ENCODE measurements at places on chromosomes 6 and 20.

- DNase-seq = no peak
These were observed 27.5 kb downstream of the NCOA7 start for GRCh38 chr6:125818225-125818657.

DNA sequence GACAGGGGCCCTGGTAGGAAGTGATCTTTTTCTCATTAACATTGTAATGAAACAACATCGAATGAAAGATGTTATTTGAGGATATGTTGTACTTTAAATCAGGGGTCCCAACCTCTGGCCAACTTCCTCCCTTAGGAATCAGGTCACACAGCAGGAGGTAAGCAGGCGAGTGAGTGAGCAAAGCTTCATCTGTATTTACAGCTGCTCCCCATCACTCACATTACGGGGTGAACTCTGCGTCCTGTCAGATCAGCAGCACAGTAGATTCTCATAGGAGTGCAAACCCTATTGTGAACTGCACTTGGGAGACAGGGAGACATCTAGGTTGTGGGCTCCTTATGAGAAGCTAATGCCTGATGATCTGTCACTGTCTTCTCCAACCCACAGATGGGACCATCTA is 19.9 kb downstream of the EPM2A start:
- DNase-seq = no peak

DNA sequence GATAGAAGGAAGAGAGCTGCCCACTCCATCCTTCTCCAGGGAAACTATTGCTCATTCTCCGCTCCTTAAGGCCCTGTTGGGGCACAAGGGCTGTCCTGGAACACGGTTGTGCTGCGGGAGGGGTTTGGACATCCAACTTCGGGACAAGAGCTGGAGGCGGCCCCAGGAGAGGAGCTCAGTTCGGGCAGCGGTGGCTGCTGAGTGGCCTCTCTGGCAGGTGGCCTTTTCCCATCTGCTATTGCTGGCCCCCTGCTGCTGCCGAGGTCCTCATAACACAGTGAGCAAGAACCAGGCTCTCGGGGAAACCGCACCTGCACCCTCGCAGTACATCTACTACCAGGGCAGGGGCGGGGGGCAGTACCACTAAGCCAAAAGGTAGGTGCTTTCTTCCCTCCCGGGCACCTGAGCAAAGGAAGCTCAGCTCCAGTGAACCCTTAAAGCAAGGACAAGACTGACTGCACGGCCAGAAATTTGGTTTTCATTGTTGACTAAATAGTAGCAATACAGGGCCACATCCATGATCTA is 63.7 kb downstream of the PSMG4 start:
- no peak for DNase-seq

GRCh38 chr6:16547587-16547986 is 213.7 kb downstream of the ATXN1 start:
- no peak for DNase-seq

- no peak for DNase-seq
These were observed 904 bp downstream of the MKKS start for GRCh38 chr20:10433014-10433622.

- no peak for DNase-seq
These were observed 40.3 kb downstream of the MAP3K5 start for GRCh38 chr6:136751991-136752390.

DNA sequence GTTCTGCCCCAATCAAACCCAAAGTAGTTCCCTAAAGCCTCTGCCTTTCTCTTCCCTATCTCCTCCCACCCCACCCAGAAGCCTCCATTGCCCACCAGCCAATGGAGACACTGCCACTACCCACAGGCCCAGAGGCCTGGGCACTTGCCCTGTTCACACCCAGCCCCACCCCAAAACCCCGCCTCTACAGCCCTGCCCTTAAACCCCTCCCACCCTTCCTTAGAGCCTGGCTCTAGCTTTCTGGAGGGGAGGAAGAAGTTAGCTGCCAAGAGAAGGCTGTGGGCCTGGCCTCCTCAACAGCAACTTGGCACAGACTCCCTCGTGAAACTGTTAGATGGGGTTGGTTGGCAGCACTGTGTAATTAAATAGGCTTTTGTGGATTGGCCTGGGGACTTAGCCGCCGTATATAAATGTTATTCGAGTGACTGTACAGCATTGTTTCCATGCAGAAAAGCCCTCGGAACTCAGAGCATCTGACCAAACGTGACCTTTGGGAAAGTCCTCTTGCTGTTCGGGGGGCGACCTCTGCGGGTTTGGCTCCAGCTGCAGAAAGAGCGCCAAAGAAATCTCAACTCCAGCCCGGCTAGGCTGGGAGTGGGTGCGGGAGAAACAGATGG is 31.4 kb downstream of the COL11A2 start:
- peak; percentile 23 for DNase-seq

- peak; percentile 56 for DNase-seq
These were observed 206.0 kb downstream of the CDC5L start for GRCh38 chr6:44593539-44593944.

- DNase-seq = peak; percentile 62
These were observed 43.4 kb downstream of the NHSL1 start for GRCh38 chr6:138455746-138456400.

- DNase-seq = no peak
These were observed 6.1 kb upstream of the RWDD1 start for GRCh38 chr6:116564921-116565872.

DNA sequence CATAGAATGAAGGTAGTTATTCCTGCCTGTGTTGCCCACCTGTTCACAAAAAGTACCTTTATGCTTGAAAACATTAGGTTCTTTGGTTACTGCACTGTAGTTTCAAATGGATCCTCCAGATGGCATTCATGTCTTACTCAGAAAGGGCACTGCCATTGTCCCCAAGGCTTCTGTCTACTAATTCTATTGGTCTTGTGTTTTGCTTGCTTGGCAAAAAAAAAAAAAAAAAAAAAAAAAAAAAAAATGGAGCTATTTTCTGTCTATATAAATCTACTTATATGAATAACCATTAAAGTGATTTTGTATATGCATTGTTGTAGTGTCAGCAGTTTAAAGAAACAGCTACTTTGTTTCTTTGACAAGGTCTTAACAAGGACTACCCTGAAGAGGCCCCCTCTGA is 12.7 kb upstream of the EFHC1 start:
- DNase-seq = peak; percentile 59

GRCh38 chr6:17032988-17033634 is 68.7 kb upstream of the STMND1 start:
- DNase-seq = no peak

DNA sequence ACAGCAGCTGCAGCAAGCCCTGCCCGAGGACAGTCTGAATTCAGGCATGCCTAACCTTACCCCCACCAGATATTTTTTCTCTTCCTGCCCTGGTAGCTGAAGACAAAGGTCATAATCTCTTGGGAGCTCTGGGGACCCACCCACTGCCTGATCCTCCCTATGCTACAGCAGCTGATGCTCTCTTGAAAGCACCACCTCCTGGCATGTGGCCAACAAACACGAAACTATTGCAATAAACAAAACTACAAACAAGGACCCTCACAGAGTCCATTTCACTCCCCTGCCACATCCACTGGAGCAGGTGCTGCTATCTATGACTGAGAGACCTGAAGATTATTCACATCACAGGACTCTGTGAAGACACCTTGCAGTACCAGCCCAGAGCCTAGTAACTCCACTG is 238.5 kb upstream of the HS3ST5 start:
- DNase-seq = no peak

- peak; percentile 89 for DNase-seq
These were observed 25.4 kb downstream of the SLC17A9 start for GRCh38 chr20:62977613-62978560.
